Glomerular endothelial cell (primary cell): ENCODE measurements at places on chromosomes 7 and 10. TPM values are rescaled to one million over a fixed set of nuclear protein-coding genes. Genes with fewer than 3 reads are reported as not detected.

The GJD4 gene
- not detected in 2 replicates for total RNA-seq

The CCL24 gene
- not detected in 2 replicates for total RNA-seq

The DIP2C gene
- total RNA-seq = 13.5 and 16.5 TPM in 2 replicates

GRCh38 chr7:15848362-15848761 is 161.9 kb upstream of the MEOX2 start:
- no peak for DNase-seq

- no peak for DNase-seq
Observed at GRCh38 chr7:35969066-35969465, 168.2 kb downstream of the SEPTIN7 start.

GRCh38 chr7:101154693-101155102 is 422 bp downstream of the AP1S1 start:
- no peak for DNase-seq

- no peak for DNase-seq
Observed at GRCh38 chr7:108455998-108456677, at the start of gene NRCAM. Gene NRCAM (minus strand): TSS chr7:108456436. CDS start chr7:108240064, 216,372 bp downstream.

The ZNF655 gene
- 11.3 and 12.7 TPM in 2 replicates for total RNA-seq

GRCh38 chr7:55273186-55273980 is 91.8 kb upstream of the LANCL2 start:
- no peak for DNase-seq

The TUBB8 gene
- total RNA-seq = not detected in 2 replicates

DNA sequence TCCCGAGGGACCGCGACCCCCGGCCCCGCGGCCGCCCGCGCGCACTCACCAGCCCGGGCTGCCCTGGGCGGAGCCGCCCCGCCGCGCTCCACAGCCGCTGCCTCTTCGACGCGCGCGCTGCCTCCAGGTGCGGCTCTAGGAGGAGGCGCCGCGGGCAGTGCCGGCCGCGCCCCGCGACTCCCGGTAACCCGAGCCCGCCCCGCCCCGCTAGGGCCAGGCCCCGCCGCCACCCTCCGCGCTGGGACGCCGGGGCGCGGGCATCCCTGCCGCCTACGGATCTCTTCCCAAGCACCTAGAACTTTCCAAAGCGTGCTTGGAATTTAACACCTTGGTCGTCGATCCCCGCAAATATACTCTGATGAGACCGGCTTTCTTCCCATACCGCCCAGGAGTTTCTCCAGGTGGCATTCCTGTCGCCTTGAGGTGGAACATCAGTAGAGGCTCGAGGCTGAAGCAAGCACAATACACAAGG is at the start of gene SLC26A5:
Gene SLC26A5, minus strand, starts transcription at position 159 of the 472 bp plus-strand sequence. CDS start 24,693 bp downstream, outside the sequence.
- no peak for DNase-seq
